BE2C (cell line): ENCODE measurements at places on chromosomes 11 and 22.
A peak's percentile ranks its signal among the peaks of the same experiment; 100 is the strongest.

DNA sequence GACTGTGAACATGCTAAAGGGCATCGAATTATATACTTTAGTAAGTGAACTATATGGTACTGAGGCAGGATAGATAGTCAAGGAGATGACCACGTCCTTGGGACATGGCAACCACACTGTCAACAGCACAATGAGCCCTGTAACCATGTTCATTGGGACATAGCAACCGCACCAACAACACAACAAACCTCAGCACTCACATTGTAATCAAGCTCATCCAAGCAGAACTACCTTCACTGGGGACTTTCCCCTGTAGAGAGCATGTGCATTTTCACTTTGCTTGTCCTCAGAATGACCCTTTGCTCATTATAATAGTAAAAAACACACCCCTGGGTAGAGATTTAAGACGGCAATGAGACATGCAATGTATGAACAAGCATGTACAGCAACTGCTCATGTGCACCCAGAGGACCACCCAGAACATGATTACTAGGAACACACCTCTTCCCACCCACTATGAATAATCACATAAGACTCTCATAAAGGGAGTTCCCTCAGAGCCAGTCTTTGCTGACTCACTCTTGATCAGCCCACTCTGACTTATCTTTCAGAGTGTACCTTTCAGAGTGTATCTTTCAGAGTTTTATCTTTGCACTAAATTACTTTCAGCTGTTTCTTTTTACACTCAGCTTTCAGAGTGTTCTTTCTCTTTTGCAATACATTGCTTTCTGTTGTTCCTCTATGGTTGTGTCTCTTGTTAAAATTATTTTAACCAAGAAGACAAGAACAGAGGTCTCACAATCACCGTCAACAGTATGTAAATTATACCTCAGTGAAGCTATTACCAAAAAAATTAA lies 4.1 kb upstream of the PLAAT2 start:
- no peak for DNase-seq

- DNase-seq: no peak
Measured at GRCh38 chr22:17922925-17923903, 101.1 kb downstream of the MICAL3 start.

GRCh38 chr11:131867457-131868257 lies 497.2 kb downstream of the NTM start:
- DNase-seq: peak; percentile 15

DNA sequence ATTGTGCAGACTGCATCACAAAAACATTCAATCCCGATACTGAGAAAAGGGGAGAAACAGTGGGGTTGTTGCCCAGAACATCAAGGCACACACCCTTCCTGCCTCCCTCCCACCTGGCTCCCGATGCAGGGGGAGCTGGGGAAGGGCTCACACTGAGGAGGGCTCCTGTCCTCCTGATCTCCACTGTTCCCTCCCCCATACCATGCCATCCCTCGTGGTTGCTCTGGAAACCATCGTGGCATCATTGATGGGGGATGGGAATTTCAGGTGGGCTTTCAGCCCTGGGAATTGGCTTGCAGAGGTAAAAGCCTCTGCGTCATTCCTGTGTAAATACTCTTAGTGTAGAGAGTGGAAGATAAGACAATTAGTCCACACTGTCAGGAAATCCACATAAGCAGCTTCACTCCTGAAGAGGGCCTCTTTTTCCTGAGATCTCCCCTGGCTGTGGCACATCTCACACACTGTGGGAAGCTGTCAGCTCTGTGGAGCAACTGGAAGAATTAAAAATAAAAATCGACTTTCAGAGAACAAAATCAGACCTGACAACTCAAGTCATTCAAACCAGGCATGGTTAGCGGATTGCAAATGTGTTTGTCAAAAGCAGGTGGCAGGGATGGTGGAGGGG lies 176.0 kb downstream of the CHST1 start:
- DNase-seq: no peak

- no peak for DNase-seq
Measured at GRCh38 chr11:75765116-75765515, 3.5 kb upstream of the DGAT2 start.

GRCh38 chr11:131463162-131463561 lies 92.7 kb downstream of the NTM start:
- no peak for DNase-seq

- DNase-seq: no peak
Measured at GRCh38 chr11:124875401-124875800, 10.2 kb downstream of the ROBO3 start.

GRCh38 chr22:28096161-28096560 lies 177.1 kb upstream of the PITPNB start:
- DNase-seq: no peak

- DNase-seq: no peak
Measured at GRCh38 chr11:106238704-106239360, 161.4 kb downstream of the AASDHPPT start.

DNA sequence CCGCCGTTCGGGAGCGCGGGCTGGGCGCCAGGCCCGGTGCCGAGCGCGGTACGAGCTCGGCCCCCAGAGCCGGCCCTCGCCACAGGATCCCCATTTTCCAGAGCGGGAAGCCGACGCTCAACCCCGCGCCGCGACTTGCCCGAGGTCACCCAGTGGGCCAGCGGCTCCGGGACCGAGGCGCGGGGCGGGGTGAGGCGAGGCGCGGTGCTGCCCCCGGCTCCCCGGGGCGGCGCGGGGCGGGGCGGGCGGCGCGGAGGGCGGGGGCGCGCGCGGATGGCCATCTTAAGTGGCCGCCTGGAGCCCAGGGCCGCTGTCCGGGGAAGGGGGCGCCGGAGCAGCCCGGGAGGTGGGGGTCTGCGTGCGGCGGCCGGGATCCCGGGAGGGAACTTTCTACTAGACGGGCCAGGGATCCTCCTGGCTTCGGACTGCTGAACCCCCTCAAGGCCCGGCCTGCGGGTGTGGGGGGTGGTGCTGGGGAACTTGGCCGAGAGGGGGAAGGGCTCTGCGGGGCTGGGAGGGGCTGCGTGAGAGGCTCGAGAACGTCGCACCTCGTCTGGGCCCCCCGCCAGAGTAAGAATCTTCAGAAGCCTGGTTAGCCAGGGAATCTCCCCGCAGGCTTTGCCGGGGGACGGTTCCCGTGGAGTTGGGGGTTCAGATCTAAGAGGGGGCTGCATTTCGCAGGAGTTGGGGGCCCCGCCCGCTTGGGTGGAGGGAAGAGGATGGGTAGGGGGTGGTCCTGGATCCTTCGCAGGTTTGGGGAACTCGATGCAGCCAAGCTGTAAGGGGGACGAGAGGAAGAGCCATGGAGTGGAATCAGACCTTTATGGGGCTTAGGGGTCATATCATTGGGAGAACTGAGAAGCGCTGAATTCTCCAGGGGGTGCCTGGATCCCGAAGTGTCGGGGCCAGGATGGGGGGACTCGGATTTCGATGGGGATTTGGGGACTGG lies 678 bp upstream of the INPPL1 start:
- peak; percentile 74 for DNase-seq

DNA sequence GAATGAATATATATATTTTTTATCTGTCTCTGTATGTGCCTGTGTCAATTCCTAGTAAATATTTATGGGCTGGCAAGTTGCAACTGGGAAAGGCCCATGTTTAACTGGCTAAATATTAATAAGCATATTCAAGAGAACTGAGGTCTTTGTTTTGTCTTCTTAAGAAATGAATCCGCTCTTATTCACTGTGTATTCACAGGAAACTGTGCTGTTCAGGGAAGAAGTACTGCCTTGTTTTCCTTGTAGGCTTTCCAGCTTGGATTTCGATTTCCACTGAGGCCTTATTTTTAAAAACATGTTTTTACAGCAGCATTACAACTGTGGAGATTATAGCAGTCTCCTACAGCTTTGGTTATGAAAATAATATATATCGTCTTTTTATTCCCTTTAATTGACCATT lies 64.7 kb downstream of the LDLRAD3 start:
- DNase-seq: no peak

GRCh38 chr11:109799604-109800003 lies 293.6 kb upstream of the ZC3H12C start:
- DNase-seq: no peak

GRCh38 chr11:112623057-112623456 lies 338.2 kb upstream of the NCAM1 start:
- DNase-seq: no peak

DNA sequence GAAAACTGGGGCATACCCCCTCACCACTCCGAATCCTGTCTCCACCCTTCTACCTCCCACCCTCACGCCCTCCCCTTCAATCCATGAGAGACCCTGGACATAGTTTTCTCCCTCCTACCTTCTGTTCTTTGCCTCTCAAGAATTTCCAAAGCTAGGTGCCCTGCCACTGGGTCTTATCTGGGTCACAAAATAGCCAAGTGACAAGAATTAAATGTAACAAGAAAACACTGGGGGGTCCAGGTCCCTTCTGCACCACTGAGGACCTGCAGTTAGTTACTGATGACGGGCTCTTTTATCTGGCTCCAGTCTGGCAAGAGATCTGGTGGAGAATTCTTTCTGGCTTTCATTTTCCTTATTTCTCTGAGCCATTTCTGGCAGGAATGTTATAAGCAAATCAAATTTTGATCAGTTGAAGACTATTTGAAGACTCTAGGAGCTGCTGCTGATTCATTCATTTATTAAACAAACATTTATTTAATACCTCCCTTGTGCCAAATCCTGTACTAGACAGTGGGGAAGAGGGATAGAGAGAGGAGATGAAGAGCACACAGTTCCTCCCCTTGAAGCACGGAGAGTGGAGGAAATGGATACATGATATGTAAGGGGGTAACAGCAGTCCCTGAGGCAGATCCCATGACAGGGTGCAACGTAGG lies 135.2 kb downstream of the RRAS2 start:
- DNase-seq: no peak

DNA sequence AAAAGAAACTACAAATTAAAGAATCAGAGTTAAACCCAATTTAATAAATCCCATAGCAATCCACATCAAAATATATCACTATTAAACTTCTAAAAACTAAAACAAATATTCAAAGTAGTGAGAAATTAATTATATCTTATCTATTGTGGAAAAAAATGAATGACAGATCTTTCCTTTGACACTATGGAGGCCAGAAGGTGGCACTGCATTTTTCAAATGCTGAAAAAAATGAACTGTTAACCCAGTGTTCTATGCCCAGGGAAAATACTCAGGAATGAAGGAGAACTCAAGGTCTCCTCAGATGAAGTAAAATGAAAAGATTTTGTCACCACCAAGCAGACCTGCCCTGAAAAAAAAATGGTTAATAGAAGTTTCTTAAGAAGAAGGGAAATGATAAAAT lies 27.7 kb downstream of the TYR start:
- DNase-seq: no peak

DNA sequence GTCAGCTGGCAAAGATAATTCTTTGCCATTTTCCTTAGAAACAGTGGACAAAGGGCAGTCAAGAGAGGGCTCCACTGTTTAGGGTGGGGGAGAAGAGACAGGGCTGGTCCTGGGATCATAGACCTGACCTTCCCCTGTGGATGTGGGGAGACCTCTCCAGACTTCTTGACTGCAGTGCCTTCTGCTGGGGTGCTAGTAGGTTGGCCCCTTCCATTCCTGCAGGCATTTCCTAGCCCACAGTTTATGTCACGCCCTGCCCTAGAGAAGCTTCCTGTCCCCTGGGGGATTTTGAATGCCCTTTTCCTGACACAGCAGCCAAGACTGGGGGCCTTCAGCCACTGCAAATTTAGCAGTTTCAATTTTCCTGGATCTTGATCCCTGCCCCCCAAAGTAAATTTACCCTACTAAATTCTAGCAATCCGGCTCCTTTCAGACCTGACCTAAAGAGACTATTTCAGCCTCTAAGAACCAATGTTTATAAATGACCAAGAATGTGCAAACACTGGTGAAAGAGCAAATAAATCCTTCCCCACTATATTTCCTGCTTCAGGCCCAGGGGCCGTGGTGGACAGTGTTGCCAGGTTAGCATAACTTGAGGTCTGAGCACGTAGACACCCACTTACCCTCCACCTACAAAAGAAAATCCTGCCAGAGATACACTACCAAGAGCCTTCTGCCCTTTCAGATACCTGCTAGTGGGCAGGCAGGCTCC lies 58.4 kb downstream of the PPFIBP2 start:
- DNase-seq: no peak

GRCh38 chr22:43343670-43344519 lies 723 bp upstream of the SCUBE1 start:
- DNase-seq: no peak

DNA sequence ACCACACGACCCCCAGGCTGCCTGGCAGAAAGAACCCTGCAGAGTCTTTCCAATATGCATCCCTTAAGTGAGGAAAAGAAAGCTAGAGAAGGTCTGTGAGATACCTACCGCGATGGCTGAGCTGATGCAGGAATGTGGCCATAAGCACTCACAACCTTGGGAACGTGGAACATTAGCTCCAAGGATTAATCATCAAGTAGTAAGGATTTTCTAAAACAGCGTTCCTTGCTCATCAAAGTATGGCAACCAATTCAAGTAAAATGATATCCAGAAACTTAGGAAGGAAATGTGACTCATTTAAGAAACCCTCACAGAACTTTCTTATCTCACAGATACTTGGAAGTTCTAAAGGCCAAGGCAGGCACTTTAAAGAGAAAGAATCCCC lies 12.8 kb downstream of the PACSIN2 start:
- DNase-seq: no peak
